SHP77 treated with DMSO at 0.1 percent for 48 hours (cell line): ENCODE measurements at places on chromosomes 2 and 18.

- no peak for DNase-seq
Observed at GRCh38 chr2:151649966-151650365, 84.3 kb downstream of the NEB start.

- DNase-seq = no peak
Observed at GRCh38 chr2:46942143-46942526, 26.5 kb upstream of the MCFD2 start.

- no peak for DNase-seq
Observed at GRCh38 chr2:200871151-200871550, 6.7 kb upstream of the CLK1 start.

DNA sequence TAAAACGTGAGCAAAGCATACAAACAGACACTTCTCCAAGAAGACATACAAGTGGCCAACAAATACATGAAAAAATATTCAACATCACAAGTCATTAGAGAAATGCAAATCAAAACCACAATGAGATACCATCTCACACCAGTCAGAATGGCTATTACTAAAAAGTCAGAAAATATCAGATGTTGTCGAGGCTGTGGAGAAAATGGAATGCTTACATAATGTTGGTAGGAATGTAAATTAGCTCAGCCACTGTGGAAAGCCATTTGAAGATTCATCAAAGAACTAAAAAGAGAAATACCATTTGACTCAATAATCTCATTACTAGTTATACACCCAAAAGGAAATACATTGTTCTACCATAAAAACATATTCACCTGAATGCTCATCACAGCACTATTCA lies 825.7 kb downstream of the SUCLG1 start:
- no peak for DNase-seq

GRCh38 chr2:223722226-223722625 lies 115.2 kb downstream of the AP1S3 start:
- no peak for DNase-seq

GRCh38 chr2:12257476-12257875 lies 459.3 kb upstream of the TRIB2 start:
- no peak for DNase-seq

DNA sequence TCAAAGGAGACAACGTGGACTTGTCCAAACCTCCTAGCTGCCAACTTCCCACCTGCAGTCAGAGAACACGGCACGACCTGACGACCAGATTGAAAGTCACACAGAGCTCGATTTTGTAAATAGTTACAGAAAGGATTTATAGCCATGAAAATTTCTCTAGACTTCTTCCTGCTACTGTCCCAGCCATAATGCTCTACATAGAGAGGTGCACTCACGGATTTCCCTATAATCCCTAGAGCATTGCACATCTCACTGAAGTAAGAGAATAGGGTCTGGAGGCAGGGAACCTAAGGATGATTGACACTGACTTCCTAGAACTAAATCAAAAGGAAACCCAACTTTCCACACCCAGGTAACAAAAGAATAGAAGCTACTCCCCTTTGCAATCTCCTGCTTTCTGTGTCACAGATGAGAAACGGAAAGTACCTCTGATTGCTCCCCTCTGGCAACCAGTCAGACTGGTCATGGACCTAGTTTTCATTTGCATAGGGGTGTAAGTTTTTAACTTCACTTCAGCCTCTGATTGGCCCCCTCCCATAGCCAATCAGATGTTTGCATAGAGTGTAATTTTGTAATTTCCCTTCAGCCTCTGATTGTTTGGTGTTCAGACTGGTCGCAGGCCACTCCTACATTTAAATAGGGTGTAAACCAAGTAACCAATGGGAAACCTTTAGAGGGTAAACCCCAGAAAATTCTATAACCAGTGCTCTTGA lies 58.6 kb upstream of the FBXO11 start:
- DNase-seq = no peak

GRCh38 chr2:180238729-180239128 lies 231.6 kb upstream of the CWC22 start:
- no peak for DNase-seq
